ENCODE measurements at places on chromosomes 5 and 9.
A peak's percentile ranks its signal among the peaks of the same experiment; 100 is the strongest.

DNA sequence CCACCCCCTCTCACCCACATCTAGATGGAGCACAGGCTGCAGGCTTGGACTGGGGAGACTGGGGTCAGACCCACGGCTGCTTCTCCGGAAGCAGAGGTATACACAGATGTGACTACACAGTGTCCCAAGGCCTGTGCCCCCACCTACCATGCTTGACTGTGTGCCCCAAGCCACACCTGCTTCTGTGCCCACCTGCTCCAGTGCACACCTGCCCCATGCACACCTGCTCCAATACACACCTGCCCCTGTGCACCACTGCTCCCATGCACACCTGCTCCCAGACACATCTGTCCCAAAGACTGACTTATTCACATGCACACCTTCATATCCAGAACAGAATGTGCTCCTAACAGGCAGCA lies 5.5 kb upstream of the COL5A1 start:
- no peak for DNase-seq

GRCh38 chr5:87051502-87052113 lies 216.1 kb upstream of the RASA1 start:
- DNase-seq = peak; percentile 62

GRCh38 chr5:9544056-9544455 lies 1.8 kb downstream of the SEMA5A start:
- DNase-seq = no peak

DNA sequence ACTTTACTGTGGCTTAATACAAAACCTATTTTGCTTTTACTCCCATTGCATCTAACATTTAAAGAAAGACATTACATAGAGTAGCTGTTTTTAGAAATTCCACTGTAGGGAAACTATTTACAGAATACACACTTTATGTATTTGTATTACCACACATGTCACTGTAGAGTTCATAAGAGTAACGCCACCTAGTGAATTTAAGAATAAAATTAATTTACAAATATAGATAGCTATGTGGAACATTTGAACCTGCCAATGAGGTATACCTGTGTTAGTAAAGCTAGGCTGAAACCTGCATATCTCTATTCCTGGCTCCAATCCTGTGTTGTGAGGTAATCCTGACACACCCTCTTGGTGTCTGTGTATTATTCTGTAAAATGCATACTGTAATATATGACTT lies 234.4 kb downstream of the MAST4 start:
- peak; percentile 10 for DNase-seq

- DNase-seq = no peak
Measured at GRCh38 chr9:125659201-125659840, 47.7 kb downstream of the MAPKAP1 start.

DNA sequence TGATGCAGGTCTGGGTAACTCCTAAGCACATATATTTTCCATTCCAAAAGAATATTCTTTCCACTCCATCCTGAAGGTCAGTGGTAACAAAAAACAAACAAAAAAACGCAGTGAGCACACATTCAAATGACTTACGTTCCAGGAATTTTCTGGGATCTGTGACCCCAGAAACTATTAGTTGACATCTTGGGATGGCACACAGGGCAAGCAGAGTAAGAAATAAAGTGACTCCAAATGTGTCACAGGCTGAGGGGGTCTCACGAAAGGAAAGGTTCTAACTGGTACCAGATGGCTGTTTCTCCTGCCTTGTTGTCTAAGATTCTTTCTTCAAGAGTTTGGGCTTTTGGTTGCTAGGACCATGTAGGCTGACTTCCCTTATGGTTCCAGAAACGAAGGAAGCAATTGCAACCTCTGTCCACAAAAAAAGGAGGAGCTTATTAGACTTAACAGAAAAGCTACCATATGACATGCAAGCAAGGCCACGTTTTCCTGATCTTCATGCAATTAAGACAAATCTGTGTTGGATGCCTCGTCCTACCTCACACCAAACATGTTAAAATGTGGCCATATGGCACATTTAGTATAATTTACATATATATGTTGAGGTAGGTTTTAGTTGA lies 32.7 kb downstream of the PTGS1 start:
- DNase-seq = no peak
